ENCODE measurements at places on chromosomes 2 and 18.

DNA sequence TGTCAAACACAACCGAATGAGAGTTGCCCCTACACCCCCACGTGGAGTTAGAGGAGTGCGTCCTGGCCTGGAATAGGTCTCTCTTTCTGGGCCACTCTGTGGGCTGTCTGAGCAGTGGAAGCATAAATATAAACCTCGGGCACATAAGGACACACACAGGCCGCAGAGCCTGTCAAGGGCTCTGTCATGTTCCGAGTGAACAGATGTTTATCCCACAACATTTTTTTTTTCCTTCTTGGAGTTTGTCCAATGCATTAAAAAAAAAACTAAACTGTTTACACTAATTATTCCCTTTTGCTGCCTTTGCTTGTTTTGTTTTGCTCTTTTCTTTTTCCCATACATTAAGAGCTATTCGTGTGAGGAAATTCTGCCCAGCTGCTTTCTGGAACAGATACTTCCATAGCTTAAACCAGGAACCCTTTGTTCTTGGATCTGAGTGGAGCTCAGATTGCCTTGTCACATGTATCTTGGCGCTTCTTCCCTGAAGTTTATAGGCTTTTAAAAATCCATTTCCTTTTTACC lies 228.3 kb upstream of the FOSL2 start:
- no peak for DNase-seq

GRCh38 chr2:213167271-213167930 lies 16.0 kb upstream of the IKZF2 start:
- no peak for DNase-seq

- DNase-seq: peak; percentile 85
These were observed 21.3 kb downstream of the HNRNPLL start for GRCh38 chr2:38581193-38582147.

DNA sequence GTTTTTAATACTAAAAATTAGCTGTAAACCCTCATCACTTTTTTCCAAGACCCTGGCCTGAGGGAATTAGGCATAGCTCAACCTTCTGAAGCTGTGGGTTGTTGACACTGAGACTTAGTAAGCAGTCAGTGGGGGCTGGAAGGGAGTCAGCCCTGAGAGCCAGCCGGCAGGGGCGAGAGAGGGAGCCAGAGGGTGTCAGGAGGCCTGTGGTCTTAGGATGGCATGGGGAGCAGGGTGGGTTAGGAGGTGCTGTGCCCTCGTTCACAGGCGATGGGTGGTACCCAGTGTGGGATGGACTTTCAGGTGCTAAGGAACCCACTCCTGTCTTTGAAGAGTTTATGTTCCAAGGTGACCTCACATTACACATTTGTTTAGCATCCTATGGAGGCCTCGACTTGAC lies 49.3 kb downstream of the IL1RL2 start:
- DNase-seq: no peak

GRCh38 chr18:59675346-59675745 lies 21.9 kb downstream of the CCBE1 start:
- no peak for DNase-seq

DNA sequence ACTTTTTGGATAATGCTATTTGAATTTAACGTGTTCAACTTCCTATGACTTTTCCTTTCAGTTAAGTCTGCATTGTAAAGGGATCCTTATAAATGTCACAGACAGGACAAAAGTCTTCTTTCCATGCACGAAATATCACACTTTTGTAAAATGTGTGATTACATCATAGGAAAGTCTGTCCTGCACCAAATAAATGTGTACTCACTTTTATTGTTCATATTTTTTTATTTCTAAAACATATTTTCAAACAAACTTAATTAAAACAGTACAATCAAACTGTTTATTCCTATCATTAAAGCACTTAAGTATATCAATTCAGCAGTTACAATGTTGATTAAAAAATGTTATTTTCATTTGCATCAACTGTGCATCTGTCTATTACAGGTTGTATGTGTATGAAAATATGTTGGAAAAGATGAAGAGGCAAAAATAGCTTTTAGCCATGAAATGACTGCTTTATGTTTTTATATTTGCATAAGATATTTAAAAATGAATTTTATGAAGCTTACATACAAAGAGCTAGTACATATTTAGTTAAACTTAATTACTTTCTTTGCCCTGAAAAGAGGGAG lies 105.6 kb downstream of the CSRNP3 start:
- no peak for DNase-seq

GRCh38 chr2:19425419-19425818 lies 67.0 kb upstream of the OSR1 start:
- no peak for DNase-seq

- no peak for DNase-seq
These were observed 547.1 kb upstream of the ZEB2 start for GRCh38 chr2:145066856-145067548.

- no peak for DNase-seq
These were observed 20.4 kb downstream of the EDAR start for GRCh38 chr2:108968619-108969018.

- no peak for DNase-seq
These were observed 237.6 kb upstream of the APCDD1 start for GRCh38 chr18:10216791-10217190.

- DNase-seq: no peak
These were observed 48.4 kb downstream of the TANK start for GRCh38 chr2:161208527-161209139.

- no peak for DNase-seq
These were observed 266.8 kb downstream of the ALPK2 start for GRCh38 chr18:58362027-58362575.

DNA sequence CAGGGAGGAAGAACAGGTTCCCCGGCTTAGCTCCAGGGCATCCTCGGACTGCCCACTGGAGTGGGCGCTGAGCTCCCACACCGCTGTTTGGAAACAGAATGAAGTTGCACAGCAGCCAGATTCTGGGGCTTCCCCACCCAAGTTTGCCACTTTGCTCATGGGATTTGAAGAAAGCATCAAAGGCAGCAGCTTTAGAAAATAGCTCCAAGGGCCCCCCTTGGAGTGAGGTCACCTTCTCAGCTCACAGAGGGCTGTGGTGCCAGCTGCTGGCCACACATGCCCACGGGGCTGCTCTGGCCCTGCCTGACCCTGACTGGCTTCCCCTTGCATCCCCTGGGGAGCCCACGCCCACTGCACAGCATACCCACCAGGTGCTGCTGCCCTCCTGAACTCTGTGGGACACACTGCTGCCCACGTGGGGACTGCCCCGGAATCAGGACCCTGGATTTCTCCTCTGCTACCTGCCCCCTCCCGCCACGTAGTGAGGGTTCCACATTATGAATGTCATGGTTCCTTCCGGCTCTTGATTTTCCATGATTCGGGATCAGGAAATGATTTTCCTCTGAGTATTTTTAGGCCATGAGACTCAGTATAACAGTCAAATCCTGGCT lies 70.3 kb downstream of the TGOLN2 start:
- DNase-seq: no peak

DNA sequence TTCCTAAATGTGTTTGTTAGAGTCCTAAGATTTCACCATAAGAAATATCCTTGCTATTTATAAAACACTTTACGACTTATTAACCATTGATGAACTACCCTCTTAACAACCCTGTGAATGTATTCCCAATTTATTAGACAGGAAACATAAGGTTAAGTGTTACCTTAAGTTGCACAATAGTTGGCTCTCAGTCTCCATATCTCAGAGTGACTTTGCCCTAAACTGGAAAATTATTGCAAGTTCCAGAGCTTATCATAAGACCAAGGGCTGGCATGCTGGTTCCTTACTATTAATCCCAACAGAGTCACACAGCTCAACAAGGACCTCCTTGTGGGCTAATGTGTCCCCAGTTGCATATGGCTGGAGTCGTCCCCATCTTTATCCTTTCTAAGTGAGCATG lies 165.8 kb downstream of the INSIG2 start:
- DNase-seq: no peak

DNA sequence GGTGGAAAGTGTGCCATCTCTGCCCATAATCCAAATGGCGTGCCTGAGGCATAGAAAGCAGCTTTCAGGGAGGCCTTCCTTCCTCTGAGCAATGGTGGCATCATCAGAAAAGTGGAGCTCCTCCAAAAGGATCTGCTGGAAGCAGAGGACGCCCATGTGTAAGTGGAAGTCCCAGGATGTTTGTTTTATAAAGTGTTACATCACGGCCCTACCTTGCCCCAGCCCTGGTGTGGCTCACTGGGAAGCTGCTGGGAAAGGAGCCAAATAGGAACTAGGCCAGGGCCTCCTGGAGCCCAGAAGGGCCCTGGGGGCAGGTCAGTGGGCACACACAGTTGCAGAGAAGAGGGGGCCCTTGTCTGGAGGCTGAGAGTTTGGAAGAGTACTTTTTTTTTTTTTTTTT lies 4.2 kb upstream of the ODC1 start:
- no peak for DNase-seq

GRCh38 chr2:205747829-205748386 lies 65.6 kb downstream of the NRP2 start:
- DNase-seq: no peak
